Activated B cell treated with CpG ODN at 0.5 μM for 24 hours (primary cell): ENCODE measurements at places on chromosomes 5 and 9.

DNA sequence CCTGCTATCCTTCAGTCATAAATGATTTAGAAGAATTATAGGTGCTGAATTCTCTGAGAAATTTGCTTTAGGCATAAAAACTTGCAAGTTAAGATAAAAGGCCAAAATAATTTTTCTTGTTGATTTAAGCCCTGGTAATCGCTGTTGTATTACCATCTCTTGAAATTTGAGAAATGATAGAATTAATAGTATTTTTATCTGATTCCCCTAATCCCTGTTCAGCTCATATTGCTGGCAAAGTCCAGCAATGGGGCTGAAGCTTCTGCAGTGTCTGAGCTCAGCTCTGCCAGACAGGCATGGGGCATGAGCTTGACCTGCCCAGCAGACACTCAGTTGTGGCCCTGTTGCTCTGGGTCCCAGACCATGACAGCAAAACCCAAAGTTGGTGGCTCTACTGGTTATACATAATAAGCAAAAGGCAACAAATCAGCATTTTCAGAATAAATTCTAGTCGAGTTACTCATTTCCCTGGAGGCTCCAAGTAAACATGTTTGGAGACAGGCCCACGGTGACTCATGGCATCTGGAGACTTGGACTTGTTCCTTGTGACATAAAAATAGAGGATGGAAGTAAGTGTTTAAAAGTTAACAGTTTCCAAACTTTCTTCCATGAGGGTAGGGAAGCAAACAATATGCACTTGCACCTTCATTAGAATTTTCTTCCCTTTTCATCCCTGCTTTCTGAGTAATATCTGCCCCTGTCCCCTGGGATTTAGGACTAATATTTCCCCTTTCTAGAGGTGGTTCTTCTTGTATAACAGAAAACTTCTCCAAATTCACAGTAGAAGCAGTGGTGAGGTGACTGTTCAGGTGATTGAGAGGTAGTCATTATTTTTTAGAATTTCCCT, 60.2 kb upstream of the SLC2A8 start:
- no peak for DNase-seq

- no peak for DNase-seq
Observed at GRCh38 chr5:72040513-72040912, 66.8 kb upstream of the MAP1B start.

DNA sequence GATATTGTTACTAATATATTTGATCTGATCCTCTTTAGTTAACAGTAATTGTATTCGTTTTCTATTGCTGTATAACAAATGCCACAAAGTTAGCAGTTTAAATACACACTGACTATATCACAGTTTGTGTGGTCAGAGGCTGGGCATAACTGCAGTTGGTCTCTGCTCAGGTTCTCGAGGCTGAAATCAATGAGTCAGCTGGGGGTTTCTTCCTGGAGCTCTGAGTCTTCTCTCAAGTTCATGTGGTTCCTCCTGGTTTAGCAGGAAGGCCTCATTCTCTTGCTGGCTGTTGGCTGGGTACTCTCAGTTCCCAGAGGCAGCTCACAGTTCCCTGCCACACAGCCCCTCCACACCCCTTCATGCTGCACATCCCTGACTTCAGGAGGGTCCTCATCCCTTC, 20.7 kb downstream of the COL23A1 start:
- no peak for DNase-seq

DNA sequence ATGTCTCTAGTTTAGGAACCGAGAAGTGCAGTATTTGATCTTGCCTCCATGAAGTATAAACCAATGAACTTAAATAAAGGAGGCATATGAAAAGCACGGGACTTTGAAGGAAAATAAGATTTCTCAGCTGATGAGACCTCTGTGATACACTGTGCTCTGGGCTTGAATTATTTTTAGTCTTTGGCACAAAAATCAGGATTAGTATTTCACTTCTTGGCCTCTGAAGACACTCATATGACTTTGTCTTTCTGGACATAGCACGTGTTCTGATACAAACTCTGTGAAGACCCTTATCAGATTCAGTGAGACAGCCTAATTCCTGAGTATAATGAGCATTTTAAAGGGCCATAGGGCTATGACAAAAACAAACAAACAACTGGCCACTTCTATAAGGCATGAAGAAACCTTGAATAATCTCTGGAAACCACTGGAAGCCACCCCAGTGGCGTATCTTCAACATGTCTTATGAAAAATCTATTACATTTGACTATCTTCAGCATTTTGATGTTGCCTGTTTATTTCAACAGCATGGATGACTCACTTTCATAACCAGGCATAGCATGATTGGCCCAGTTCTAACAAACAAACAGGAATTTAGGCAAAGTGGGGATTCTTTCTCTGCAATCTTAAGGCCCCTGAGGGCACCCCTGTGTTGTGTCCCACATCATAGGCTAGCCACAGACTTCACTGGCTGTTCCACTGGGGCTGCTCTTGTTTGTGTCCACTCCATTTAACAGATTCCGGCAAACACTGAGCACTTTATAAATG, 90.3 kb upstream of the ZNF462 start:
- no peak for DNase-seq

GRCh38 chr9:136662656-136663581, at the start of gene EGFL7:
TSS of gene EGFL7 (plus strand) at chr9:136662916. CDS start at chr9:136668283, 5,367 bp downstream.
- DNase-seq = peak; percentile 14

GRCh38 chr5:89668821-89669220, 740.7 kb downstream of the CETN3 start:
- DNase-seq = no peak

- no peak for DNase-seq
Observed at GRCh38 chr5:113038714-113039113, 62.1 kb downstream of the DCP2 start.

GRCh38 chr5:59005934-59006701, 423.2 kb downstream of the RAB3C start:
- no peak for DNase-seq

DNA sequence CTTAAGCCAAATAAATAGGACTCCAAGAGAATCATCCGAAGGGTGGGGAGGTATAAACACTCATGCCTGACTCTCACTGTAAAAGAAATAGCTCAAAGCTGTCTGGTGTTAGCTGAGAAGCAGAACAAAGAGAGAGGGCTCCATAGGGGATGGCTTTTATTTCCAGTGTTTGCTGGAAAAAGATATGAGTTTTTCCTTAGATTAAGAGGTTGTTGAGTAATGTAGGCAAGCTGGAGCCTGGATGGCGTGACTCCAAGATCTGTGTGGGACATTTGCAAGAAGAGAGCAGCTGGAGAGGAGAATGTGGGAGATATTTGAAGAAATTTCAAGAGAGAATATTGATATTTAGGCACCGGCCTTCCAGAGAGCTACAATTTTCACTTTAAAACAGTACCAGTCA, 793.7 kb upstream of the RGMB start:
- no peak for DNase-seq

GRCh38 chr9:126965541-126966428, 51.2 kb downstream of the RALGPS1 start:
- DNase-seq = no peak
